Common myeloid progenitor, CD34-positive (primary cell): ENCODE measurements at places on chromosomes 16 and 17.

DNA sequence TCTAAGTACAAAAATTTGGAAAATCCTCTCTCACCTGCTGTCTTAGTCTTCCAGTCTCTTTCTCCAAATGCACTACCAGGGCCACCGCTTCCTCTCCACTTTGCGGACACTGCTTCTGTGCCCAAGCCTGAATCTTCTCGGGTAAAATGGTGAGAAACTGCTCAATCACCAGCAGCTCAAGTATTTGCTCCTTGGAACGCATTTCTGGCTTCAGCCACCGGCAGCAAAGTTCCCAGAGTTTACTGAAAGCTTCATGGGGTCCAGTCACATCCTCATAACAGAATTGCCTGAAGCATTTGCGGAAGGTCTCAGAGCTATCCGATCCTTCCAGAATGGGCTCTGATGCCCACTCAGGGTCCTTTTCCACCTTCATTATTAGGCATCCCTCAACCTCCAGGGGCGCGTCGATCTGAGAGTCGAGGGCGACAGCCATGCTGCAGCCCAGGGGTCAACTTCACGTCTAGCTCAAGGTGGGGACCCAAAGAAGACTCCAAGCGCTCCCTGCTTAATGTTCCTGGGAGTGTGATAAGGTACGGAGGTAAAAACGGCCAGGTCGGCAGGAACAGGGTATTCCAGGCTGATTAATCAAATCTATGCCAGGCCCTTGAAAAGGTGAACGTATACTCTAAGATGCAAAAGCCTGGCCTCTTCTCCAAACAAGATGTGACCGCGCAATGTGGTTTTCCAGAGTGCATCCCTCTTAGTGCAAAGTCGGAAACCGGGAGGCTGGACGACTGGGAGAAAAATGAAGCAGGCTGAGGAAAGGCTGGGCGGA is 763 bp downstream of the ZKSCAN2 start:
- DNase-seq, result peak; percentile 61

- DNase-seq, result no peak
Measured at GRCh38 chr16:85900027-85900792, 1.2 kb downstream of the IRF8 start.

DNA sequence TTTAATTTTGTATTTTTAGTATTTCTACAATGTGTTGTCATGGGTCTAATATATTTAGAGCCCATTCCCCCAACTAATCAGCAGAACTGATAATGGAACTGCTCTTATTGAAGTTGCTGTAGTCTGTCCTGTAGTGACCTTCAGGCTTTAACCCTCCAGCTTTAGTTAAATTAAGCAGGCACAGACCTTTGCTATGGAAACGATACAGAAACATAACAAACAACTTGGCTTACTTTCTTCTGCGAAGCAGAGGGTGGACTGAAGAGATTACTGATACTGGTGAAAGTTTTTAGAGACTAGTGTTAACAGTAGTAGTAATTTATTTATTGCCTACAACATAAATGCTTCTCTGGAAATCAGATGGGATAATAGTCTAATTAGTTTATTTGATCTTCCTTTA is 61.4 kb downstream of the NFATC3 start:
- peak; percentile 77 for DNase-seq

GRCh38 chr17:47641202-47641601 is 8.5 kb upstream of the KPNB1 start:
- DNase-seq, result no peak

DNA sequence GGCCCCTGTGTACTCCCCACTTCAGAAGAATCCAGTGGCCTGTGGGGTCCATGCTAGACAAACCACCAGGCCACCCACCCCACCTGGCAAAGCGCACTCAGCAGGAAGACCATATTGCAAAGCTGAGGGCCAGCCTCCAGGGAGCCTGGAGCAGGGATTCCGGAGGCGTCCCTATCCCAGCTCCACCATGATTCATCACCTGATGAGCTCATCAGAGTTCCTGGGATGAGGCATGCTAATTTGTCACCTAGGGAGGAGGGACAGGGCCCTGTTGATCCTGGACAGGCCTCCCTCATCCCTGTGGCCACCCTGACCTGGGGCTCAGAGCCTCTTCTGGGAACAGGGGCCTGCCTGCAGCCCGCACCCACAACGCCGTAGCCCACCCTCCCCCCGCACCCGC is 131.6 kb upstream of the PLCG2 start:
- no peak for DNase-seq

- no peak for DNase-seq
Measured at GRCh38 chr17:64779376-64780095, 117.4 kb upstream of the SMURF2 start.

DNA sequence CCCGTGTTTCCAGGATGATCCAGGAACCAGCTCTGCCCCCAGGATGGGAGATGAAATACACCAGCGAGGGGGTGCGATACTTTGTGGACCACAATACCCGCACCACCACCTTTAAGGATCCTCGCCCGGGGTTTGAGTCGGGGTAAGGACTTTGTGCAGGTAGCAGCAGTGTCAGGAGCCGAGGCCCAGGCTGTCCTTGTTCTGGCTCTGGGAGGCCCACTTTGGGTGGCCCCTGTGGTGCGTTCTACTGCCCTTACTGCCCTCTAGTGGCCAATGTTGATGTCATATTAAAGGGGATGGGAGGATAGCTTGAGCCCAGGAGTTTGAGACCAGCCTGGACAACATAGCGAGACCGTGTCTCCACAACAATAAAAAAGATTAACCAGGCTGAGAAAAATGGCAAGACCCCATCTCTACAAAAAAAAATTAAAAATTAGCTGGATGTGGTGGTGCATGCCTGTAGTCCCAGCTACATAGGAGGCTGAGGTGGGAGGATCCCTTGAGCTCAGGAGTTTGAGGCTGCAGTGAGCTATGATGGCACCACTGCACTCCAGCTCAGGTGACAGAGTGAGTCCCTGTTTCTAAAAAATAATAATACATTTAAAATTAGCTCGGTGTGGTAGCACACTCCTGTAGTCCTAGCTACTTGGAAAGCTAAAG is 20.9 kb upstream of the CLEC18A start:
- DNase-seq, result peak; percentile 48

DNA sequence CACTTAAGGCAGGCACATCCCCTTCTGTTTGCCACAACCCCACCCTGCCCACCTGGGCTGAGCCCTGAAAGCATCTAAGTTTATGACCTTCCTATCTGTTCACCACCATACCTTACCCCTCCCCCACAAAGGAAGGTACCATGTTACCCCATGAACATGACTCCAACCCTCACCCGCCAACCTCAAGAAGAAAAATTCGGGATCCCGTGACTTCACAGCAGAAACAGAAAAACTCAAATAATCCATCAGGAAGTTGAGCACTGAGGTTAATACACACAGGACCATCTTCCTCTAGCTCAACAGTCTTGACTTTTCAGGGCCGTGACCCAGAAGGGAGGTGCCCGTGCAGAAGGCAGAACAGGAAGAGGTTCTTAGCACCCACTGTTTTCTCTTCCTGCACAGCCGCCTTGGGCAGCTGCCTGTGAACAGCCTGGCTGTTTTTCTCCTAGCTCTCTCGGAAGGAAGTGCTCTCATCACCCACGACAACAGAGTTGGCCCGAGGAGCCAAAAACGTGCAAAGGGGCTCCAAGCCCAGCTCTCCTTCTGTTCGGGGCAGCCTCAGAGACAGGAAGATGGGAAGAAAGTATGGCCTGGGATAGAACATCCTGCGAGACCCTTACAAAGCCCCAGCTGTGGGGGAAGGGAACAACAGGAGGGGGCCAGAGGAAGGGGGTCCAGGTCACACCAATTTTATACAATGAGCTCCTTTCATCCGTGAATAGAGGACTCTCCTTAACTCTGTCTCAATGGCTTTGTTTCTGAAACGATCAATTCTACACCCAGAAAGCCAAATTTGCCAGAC is 101.1 kb downstream of the XYLT1 start:
- DNase-seq, result no peak

DNA sequence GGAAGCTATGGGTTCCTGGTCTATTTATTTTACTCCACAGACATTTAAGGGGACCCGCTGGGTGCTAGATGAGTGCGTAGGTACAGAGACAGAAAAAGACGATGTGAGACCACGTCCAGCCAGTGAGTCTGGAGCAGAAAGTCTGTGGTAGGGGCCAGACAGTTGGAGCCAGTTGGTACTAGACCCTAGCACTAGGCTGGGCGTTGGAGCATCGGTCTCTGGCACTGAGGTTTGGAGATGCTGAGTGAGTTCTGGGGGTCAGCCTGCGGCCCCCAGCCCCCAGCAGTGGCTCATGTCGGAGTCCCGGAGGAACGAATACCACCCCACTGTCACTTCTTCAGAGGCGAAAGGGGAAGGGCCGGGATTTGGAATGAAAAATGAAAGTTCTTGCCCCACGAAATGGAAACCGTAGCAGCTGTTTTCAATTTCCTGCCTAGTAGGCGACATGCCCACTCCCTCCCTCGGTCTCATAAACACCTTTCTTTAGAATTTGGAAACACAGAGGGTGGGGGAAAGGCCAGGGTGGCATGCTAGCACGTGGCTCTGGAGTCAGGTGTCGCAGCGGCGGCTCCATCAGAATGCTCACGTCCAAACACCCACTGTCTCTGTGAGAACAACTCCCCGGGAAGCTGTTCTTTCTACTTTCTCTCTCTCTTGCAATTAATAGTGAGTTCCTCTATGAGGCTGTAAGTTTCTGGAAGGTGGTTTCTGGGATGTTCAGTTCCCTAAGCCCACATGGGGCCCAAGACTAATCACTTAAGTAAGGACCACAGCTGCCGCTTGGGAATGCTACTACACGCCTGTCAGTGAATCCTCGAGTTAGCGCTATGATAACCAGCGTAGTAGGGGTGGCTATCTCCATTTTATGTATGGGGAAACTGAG is 96.8 kb downstream of the IRF8 start:
- DNase-seq, result peak; percentile 33

- DNase-seq, result no peak
Measured at GRCh38 chr16:82138478-82139285, 31.3 kb downstream of the MPHOSPH6 start.

DNA sequence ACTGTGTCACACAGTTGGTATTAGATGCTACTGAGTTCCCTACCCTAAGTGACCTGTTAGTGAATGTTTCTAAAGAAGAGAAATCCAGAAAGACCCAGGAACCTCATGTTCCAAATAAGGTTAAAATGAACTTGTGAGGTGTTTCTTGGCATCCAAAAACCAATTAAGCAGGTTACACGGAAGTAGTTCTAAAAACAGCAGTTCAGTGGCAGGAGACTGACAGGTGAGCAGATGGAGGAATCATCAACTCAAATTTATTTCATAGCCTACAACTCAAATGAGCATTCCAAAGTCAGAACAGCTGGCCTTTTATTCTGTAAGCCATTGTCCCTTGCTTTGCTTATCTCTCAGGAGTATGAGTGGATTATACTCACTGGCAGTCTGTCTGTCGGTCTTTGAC is 188.3 kb downstream of the IRX3 start:
- no peak for DNase-seq

- no peak for DNase-seq
Measured at GRCh38 chr17:82092094-82092586, 5.9 kb downstream of the FASN start.

DNA sequence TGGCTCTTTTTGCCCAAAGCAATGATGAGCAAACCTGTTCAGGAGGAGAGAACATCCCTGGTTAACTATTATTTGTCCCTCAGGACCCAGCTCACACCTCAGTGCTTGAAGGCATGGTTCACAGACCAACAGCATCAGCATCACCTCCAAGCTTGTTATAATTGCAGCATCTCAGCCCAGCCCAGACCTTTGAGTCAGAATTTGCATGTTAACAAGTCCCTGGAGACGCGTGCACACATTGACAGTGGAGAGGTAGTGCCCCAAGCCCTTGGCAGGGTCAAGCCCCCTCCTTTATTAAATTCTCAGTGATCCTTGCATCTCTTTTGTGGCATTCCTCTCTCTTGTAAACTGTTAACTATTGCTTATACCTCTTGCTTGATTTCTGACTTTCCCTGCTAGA is 488.6 kb downstream of the HAPSTR1 start:
- DNase-seq, result no peak

DNA sequence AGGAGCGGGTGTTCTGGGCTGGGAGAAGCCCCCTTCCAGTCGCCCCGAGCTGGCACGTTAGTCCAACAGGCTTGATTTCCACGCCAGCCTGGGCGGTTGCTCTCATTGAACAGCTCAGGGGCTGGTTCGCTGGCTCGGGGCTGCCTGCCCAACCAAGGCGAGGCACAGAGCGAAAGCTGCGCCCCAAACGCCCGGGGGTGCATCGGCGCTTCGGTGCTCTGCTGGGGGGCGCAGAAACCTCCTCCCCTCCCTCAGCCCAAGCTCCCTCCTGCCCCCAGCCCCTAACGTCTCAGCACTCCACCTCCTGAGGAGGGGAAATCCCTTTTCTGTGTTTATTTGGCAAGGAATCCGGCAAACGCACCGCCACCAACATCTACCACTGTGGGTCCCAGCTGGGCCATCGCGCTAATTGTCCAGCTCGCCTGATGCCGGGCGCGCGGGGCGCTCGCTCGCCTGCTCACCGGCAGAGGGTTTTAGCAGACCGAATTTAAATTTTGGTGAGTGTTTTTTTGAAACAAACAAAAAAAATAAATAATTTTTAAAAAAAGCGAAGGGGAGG is 29.5 kb upstream of the RBFOX1 start:
- no peak for DNase-seq

DNA sequence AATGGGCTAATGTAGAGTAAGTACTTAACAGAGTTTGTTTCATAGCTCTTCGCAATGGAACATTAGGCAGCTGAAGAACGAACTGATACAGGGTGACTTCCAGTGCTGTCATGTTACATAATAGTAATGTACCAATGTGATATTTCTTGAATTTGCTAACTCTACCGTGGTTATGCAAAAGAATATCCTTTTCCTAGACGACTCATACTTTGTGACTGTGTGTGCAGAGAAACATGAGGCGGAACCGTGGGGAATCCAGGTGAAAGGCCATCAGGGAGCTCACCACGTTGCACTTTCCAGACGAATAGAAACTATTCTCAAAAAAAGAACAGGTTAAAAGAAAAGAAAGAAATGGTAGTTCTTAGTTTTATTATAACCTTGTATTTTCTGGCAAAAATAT is 13.2 kb downstream of the NOB1 start:
- DNase-seq, result no peak

DNA sequence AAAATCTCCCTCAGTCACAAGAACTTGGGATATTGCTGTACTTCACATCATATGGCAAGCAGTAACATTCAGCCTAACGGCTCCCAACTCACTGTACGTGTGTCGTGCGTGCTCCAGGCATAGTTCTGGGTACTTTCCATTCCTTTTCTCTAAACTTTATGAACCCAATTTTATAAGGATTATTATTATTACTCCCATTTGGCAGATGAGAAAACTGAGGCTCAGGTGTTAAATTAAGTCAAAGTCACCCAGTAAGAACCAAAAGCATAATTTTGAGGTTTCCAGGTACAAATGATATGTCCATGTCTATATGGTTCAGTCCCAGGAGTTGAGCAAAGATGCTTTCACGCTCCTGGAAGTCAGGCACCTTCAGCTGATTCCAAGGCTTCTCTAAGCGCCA is 4.8 kb upstream of the C1QBP start:
- DNase-seq, result no peak

- peak; percentile 29 for DNase-seq
Measured at GRCh38 chr17:46819906-46820351, 1.4 kb upstream of the WNT3 start.

- DNase-seq, result no peak
Measured at GRCh38 chr17:78679495-78680395, 102.3 kb downstream of the CYTH1 start.

- DNase-seq, result no peak
Measured at GRCh38 chr17:57143361-57143760, 58.3 kb downstream of the AKAP1 start.

GRCh38 chr17:50049636-50050035 is 6.3 kb upstream of the ITGA3 start:
- DNase-seq, result no peak
